SK-N-SH (cell line): ENCODE measurements at places on chromosomes 3 and 15.

DNA sequence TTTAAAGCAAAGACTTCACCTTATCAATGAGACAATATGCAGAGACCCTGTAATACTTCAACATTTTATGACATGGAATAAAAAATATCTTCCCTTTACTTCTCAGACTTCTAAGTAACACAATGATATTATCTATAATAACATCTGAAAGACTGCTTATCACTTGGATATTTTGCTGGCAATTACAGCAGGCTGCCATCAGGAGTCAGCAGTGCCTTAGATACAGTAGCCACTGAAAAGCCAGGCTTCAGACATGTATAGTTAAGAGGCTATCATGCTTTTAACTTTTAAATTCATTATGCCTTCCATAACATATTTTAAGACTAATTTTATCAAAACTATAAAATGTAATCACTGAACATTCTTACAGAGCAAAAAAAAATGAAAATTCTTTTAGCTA lies 227.5 kb downstream of the NEK10 start:
- no peak for DNase-seq

GRCh38 chr3:113521981-113522380 lies 7.0 kb upstream of the SPICE1 start:
- no peak for DNase-seq

DNA sequence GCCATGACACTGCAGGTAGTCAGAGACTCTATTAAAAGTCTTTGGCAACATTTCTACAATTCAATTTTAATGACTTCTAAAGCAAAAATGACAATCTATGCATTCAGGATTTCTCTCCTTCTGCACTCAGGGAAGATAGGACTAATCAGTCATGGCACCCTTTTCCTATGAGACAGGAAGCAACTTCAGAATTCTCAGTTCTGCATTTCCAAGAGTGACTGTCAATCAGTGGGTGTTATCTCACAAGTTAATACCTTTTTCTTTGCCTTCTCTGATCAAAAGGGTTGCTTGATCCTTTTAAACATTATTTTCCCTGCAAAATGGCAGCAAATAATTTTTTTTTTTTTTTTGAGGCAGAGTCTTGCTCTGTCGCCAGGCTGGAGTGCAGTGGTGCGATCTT lies 7.8 kb upstream of the ICE2 start:
- no peak for DNase-seq

- peak; percentile 42 for DNase-seq
These were observed 1.0 kb downstream of the SPTBN5 start for GRCh38 chr15:41892621-41893421.

- no peak for DNase-seq
These were observed 49.2 kb downstream of the LSM3 start for GRCh38 chr3:14227856-14228255.

DNA sequence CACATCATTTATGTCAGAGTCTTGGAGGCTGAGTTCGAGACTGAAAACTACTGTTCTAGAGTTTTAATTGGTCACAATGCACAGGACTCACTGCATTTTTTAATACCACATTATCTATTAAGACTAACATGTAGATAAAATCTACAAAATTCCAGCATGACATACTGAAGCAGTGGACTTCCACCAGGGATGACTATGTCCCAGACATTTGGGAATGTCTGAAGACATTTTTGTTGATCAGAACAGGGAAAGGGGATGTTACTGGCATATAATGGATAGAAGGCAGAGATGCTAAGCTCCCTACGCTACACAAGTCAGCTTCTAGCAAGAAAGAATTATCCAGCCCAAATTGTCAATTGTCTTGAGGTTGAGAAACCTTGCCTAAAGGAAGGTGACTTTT lies 419.0 kb upstream of the TGFBR2 start:
- no peak for DNase-seq

DNA sequence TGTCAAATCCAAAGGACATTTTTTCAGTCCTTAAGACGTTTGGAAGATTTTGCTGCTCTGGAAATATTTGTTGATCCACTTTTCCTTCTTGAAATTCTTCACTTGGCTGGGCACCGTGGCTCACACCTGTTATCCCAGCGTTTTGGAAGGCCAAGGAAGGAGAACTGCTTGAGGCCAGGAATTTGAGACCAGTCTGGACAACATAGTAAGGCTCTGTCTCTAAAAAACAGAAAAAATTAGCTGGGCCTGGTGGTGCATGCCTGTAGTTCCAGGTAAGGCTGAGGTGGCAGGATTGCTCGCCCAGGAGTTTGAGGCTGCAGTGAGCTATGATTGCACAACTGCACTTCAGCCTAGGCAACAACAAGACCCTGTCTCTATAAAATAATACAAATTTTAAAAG lies 173.9 kb upstream of the MITF start:
- DNase-seq, result no peak

GRCh38 chr3:114900908-114901307 lies 246.2 kb downstream of the ZBTB20 start:
- DNase-seq, result no peak

DNA sequence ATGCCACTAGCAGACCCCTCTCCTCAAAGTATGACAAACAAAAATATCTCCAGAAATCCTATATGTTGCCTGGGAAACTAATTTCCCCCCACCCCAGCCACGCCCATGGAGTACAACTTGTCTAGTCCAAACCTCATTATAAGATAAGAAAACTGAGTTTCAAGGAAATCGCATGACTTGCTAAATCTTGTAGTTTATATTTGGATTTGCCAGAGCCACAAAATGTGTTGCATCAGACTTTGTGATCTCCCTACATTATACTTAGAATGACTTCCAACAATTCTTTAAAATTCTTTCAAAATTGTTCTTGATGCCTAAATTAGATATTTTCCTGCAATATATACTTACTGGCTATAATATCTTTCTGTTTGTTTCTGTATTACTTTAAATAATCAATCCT lies 1034.4 kb downstream of the IGSF11 start:
- DNase-seq, result no peak

GRCh38 chr15:80840182-80841130 lies 61.3 kb downstream of the CEMIP start:
- no peak for DNase-seq

DNA sequence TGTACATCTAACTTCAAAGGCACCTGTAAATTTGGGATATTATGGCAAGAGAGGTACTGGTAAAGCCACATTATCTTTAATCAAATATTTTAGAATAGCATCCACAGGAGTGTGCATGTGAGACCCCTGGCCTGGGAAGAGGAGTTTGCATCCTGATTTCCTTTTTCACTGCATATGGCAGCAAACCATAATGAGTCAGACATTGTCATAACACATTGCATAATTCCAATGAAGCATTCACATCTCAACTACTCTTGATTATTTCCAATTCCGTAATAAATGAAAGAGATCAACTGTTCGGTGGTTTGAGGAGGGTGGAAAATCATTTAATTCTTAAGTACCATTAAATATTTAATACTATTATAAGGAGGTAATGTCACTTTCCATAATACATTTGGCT lies 215.0 kb downstream of the MECOM start:
- DNase-seq, result no peak

DNA sequence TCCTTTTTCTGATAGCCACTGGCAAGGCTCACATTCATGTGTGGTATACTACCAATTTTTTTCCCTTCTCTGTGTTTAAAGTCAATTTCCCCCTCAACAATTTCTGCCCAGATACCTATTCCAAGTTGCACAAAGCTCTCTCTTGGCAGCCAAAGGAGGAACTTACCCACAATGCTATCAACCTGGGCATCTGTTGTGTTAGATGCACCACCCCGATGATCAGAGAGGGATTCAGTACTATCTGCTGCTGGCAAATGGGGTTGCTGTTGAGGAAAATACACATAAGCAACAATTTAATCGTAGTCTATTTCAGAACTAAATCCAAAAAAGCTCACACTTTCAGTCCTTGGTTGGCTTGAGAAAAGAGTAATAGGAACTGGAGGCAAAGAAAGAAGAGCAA lies 46.1 kb downstream of the AAGAB start:
- DNase-seq, result no peak

DNA sequence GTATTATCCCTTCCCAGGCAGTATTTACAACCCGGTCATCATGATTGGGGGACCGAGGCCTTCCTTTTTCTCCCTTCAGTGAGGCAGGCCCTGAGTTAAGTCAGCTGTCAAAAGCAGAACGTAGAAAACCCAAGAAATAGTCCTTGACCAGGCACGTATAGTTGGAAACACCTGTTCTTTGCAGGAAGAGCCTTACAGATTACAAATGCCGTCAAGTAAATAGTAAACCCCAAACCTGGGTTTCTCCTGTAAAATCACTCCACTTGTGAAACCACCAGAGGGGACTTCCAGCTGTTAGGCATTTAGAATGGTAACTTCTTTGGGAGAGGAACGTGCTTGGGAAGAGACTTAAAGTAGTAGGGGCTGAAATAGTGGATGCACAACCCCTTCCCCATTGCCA lies 1.0 kb upstream of the BTBD1 start:
- no peak for DNase-seq

- peak; percentile 40 for DNase-seq
These were observed 10.8 kb upstream of the VPS33B start for GRCh38 chr15:91032919-91033803.

- no peak for DNase-seq
These were observed 126.7 kb downstream of the ARNT2 start for GRCh38 chr15:80530737-80531365.

GRCh38 chr3:71207632-71208031 lies 375.9 kb downstream of the FOXP1 start:
- DNase-seq, result no peak

GRCh38 chr3:65245133-65246063 lies 557.6 kb upstream of the ADAMTS9 start:
- no peak for DNase-seq

DNA sequence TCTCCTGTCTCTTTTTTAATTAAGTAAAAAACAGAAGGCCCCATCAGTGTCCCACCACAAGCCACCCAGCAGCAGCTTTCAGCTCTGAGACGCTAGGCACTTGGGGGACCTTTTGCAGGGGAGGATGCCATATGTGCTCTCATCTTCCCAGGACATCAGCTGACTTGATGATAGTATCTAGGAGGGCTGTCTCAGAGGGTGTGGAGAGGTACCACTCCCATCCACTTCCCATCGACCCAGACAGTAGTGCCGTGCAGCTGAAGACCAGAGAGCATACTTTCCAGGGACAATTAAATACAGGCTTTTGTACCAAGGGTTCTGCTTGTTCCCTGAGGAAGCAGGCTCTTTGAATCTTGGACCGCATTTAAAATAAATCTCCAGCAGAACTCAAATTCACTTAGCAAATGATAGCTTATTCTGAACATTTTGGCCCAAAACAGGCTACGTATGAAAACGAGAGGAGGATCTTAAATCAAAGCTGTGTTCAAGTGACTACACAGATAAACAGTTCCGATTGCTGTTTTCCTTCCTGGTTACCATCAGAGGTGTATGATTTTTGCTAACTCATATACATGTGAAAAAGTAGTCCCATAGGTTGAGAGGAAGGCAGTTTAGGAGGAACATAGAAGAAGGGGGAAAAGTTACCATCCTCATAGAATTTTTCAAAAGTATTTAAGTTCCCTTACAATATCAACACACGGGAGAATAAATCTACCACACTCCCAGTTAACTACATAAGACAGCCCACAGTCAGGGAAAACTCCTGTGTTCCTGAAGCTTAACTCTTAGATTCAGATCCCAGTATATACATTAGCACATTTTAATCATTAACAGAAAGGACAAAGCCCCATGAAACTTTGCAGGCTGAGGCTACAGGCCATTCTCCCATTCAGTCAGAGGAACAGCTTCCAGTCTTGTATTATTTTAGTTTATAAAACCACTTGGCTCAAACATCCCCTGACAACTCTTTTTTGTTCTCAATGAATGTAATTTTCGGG lies 9.5 kb downstream of the WNT5A start:
- DNase-seq, result no peak

DNA sequence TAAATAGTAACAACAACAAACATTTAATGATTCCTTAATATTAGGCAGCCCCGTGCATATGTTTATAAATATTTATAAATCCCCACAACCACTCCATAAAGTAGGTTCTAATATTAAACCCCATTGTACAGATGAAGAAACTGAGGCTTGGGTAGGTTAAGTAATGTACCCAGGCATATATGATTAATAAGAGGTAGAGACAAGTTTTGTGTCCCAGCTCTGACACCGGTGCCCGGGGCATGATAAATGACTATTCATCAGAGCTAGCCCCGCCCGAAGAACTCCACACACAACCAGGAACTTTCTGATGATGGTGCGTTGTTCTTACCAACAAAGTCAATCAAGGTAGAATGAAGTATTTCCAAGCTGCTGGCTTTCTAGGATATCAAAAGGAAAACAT lies 19.4 kb downstream of the CDCP1 start:
- no peak for DNase-seq

DNA sequence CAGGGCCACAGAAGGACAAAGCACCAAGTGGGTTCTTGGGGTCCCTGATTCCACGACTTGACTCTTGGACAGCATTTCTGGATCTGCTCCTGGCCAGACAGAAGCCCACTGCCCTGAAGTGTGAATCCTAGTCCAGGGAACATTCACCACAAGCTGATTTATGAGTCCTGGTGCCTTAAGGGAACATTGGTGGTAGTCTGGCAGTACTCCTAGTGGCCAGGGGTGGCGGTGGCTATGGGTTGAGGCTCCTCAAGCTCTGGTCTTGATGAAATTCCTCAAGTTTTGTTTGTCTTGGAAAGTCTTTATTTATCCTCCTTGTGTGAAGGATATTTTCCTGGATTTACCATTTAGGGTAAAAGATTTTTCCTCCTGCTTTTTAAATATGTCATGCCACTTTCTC lies 307.5 kb downstream of the PYDC2 start:
- DNase-seq, result no peak

GRCh38 chr3:191136347-191136746 lies 62.7 kb upstream of the OSTN start:
- DNase-seq, result peak; percentile 14

GRCh38 chr3:56087451-56088053 lies 380.7 kb downstream of the ERC2 start:
- DNase-seq, result no peak

- no peak for DNase-seq
These were observed 15.9 kb upstream of the ABHD2 start for GRCh38 chr15:89072277-89072869.

DNA sequence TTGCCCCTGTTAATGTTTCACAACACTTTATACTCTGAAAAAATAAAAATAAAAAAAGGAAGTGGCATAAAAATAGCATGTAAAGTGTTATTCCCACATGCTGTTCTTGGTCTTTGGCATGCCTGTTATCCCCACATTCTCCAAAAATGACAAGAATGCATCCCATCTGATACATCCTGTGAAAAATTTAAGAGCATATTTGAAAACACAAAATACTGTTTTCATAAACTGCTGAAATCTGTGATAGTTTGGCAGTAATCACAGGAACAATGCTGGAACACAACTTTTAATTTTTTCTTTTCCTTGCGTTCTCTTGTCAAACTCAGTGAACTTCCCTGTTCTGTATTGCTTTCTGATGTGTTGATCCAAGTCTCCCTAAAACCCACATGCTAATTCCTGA lies 288.8 kb downstream of the ROBO2 start:
- no peak for DNase-seq

- DNase-seq, result no peak
These were observed 108.8 kb downstream of the DPH6 start for GRCh38 chr15:35437157-35437556.

GRCh38 chr3:31448035-31448881 lies 84.5 kb upstream of the STT3B start:
- DNase-seq, result no peak

GRCh38 chr15:99387421-99388168 lies 136.3 kb downstream of the LRRC28 start:
- DNase-seq, result no peak

GRCh38 chr3:137760341-137761098 lies 3.6 kb upstream of the SOX14 start:
- DNase-seq, result peak; percentile 7
